NCI-H524 (cell line): ENCODE measurements at places on chromosomes 7 and 10.

- DNase-seq: no peak
Observed at GRCh38 chr7:71517940-71518699, 386.2 kb downstream of the GALNT17 start.

- no peak for DNase-seq
Observed at GRCh38 chr7:137978464-137979237, 23.2 kb downstream of the CREB3L2 start.

- no peak for DNase-seq
Observed at GRCh38 chr7:55515569-55516279, 56.6 kb downstream of the VOPP1 start.

DNA sequence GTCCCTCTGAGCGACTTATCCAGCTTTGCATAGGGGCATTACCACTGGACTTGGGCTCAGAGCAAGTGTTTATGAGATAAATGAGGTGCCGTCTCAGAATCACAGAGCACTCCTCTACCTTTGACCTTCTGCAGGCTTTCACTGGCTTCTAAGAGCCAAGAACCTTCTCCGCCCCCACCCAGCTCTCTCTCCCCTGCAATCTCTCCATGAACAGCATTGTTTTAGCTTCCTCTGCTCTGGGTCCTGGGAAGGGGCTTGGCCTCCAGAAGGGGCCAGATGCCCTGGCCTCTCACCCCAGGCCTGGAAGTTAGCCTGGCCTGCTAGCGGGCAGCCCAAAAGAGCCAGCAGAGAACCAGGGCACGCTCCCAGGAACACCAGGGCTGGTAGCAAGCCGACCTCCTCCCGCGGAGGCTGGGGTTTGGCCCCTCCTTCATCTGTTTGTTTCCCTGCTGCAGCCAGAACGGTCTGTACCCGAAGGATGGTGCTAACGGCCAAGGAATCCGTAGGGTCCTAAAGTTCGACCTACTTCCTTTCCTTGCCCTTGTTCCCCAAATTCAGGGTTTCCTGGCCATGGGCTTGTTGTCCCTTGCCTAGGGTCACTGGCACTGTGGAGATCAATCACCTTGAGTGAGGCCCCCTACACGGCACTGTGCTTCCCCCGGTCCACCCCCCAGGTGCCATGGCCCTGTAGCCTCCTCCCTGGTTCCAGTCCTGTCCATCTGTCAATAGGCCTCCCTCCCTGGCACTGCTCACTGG lies 18.7 kb upstream of the DDIT4 start:
- no peak for DNase-seq

DNA sequence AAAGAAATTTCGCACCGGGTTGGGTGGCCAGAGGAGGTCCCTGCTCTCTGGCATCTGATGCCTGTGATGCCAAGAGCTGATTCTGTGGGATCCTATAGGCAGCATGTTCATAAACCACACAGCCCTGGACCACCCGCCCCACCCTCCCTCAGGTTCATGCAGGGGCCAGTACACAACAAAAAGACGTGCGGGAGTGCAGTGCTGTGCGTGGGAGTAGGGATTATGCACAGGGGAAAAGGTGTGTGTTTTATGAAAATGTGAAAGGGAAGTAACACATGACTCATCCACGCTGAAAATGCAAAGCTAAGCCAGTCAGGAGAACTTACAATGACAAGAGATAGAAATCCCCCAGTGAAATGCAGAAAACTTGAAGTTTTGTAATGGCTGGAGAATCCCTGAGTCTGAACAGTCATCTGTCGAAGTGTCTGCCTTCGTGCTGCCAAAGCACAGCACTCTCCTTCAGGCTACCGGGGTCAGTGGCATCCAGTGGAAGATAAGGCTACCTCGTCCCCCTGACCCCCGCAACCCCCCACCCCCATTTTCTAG lies 1.1 kb downstream of the KIAA1217 start:
- DNase-seq: no peak

DNA sequence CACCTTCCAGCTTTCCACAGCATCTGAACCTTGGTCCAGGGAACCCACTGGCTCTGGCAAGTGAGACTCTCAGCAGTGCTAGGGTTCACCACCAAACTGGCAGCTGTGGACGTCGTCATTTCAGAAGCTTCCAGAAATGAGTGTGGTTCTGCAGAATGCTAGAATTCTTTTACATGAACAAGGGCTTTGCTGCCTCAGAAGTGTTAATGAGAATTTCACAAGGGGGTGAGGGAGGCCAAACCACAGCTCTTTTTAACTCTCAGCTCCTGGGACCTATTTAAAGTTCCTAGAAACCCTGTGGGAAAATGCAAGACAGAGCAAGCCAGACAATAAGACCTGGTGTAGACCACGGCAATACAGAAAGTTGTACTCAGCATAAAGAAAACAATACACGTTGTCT lies 129.3 kb upstream of the BET1 start:
- no peak for DNase-seq

DNA sequence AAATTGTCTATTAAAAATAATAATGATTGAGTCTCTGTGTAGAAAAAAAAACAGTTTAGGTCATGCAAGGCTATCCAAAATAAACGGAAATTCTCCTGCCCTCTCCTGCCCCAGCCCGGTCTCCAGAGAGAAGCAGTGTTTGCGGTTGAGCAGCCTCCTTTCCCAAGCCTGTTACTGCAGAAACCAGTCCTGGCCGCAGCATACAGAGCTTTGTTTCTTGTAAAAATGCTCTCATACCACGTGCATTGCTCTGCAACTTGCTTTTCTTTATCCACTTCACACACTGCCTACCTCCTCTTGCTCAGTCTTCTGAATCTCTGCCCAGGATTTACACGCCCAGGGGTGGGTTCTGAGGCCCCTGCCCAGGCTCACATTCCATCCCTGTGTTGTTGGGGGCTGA lies 34.4 kb upstream of the CUL1 start:
- no peak for DNase-seq

DNA sequence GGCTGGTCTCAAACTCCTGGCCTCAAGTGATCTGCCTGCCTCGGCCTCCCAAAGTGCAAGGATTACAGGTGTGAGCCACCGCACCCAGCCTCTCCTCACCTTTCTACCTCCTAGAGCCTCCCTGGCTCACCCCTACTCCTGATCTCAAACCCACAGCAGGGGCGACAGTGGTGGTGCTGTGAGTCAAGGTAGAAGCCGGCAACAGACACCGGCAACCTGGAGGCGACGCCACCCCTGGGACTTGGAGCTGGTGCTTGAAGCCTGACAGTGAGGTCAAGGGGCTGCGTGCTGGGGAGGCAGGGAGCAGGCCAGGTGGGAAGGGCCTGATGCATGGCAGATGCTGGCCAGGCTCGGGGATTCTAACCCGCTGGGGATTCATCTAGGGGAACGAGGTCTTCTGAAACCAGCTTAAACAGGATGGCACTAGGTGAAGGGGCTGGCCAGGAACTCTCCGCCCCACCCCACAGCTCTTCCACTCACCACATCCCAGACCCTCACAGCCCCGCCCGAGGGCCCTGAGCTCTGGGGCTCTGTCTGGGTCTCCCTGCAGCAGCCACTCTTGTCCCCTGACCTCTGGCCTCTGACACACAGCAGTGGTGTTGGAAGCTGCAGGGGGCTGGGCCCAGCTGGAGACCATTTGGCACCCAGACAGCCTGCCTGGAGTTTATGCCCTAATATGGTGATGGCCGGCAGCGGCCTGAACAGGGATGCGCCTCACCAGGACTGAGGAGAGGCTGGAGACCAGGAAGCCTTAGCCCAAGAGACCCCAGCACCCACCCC lies 16.4 kb downstream of the KCNH2 start:
- DNase-seq: peak; percentile 19
